ENCODE measurements at places on chromosomes 1 and 21. TPM values are rescaled to one million over a fixed set of nuclear protein-coding genes. Genes with fewer than 3 reads are reported as not detected.

TRIM58 gene
- 0.27 TPM for total RNA-seq

DNA sequence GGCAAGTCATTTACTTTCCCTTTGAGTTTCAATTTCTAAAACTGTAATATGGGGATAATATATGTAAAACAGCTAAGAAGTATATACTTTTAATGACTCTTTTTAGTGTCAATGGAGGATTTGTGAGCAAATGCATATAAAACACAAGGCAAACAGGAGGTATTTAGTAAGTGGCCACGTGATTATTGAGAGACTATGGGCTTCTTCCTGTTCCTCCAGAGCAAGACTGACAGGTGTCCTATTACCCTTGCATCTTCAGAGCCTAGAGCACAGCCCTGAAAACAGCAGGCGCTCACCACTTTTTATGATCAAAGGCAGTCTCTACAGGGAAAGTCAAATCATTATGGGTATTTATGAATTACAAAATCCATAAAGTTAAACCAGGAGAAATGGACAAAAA lies 941 bp upstream of the ROR1 start:
- no peak for DNase-seq

CREB3L4 gene
- 4.9 TPM for total RNA-seq

GRCh38 chr21:44074315-44074958 lies 32.8 kb upstream of the PWP2 start:
- DNase-seq = no peak

DNA sequence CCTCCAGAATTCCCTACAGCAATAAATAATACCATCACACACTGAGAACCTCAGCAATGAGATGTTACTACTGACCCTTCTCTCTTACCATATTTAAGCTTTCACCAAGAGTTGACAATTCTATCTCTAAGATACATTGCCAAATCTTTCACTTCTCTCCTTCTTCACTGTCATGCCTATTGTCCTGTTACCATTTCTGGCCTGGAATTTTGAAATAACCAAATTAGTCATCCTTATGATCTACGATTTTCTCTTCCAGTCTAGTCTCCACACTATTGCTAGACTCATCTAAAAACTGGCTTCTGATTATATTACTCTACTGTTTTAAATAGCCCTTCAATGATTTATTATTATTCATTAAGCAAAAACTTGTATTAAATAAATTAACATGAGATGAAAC lies 656.1 kb upstream of the ADGRL4 start:
- no peak for DNase-seq

DNA sequence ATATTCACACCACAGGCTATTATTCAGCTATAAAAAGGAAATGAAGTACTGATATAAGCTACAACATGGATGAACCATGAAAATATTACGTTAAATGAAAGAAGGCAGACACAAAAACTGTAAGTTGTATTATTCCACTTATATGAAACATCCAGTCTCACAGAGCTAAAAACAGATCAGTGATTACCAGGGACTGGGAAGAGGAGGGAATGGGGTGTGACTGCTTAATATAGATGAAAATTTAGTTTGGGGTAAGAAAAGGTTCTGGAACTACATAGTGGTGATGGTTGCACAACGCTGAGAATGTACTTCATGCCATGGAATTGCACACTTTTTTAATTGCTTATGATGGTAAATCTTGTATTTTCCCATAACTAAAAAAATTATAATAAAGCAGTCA lies 19.5 kb downstream of the GPBP1L1 start:
- no peak for DNase-seq

All from Right ventricle myocardium inferior (tissue), 1 donor.